ENCODE measurements at places on chromosomes 16 and 17. TPM values are rescaled to one million over a fixed set of nuclear protein-coding genes. Genes with fewer than 3 reads are reported as not detected.

DNA sequence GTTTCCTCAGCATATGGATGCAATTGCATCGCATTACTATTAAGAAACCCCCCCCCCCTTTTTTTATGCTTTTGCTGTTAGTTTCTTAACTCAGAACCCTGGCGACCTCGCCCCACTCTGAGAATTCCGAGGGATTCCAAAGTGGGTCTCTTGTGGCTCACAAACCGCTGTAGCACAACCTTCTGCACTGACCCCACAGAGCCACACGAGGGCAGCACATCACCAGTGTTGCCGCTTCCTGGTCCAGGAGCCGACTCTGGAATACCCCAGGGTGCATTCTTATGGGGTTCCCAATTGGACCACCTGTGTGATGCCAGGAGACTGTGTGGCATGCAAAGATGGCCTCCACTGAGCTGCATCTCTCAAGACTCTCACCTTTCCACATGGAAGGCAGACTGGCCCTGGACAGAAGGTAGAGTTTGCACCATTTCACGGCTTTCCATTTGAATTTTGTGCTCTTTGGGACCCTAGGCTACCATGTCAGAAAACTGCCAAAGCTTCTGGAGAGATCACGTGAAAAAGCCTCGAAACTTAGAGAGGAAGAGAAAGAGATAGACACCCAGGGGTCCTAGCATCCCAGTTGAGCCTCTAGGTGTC is 432.7 kb upstream of the ASIC2 start:
- peak; percentile 8 for DNase-seq

DNA sequence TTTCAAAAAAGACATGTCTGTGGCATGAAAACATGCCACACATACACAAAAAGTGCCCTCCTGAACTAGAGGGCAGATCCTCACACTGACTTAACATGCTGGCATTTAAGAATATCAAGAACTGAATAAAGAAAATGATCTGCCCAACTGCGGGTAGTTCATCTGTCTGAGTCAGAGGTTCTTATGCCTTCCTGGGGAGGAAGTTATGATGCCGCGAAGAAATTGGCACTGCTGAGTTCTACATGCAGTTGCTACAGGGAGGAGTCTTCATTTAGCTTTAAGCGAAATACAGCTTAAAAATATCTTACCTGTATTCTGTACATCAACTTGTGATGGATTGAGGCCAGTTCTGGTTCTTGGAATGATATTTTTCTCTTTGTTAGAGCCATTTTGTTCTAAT is 6.3 kb downstream of the ALDH3A2 start:
- no peak for DNase-seq

DNA sequence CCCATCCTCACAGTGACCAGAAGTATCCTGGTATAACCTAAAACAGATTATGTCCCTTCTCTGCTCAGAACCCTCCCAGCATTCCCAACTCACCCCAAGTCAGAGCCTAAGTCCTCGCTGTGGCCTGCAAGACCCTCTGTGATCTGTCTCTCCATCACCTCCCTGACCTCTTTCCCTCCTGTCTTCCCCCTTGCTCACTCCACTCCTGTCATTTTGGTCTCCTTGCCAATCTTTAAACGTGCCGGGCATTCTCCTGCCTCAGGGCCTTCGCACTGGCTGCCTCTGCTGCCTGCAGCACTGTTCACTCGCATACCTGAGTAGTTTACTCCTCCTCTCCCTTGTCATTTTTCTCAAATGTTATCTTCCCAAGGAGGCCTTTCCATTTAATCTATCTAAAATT is 97.7 kb downstream of the GSG1L start:
- DNase-seq, result no peak

GRCh38 chr17:19321481-19322128 is 40.9 kb downstream of the B9D1 start:
- DNase-seq, result no peak

- DNase-seq, result peak; percentile 71
Observed at GRCh38 chr16:68993885-68994284, 111.6 kb upstream of the HAS3 start.

GRCh38 chr16:11085916-11086315 is 141.6 kb downstream of the CLEC16A start:
- DNase-seq, result no peak

DNA sequence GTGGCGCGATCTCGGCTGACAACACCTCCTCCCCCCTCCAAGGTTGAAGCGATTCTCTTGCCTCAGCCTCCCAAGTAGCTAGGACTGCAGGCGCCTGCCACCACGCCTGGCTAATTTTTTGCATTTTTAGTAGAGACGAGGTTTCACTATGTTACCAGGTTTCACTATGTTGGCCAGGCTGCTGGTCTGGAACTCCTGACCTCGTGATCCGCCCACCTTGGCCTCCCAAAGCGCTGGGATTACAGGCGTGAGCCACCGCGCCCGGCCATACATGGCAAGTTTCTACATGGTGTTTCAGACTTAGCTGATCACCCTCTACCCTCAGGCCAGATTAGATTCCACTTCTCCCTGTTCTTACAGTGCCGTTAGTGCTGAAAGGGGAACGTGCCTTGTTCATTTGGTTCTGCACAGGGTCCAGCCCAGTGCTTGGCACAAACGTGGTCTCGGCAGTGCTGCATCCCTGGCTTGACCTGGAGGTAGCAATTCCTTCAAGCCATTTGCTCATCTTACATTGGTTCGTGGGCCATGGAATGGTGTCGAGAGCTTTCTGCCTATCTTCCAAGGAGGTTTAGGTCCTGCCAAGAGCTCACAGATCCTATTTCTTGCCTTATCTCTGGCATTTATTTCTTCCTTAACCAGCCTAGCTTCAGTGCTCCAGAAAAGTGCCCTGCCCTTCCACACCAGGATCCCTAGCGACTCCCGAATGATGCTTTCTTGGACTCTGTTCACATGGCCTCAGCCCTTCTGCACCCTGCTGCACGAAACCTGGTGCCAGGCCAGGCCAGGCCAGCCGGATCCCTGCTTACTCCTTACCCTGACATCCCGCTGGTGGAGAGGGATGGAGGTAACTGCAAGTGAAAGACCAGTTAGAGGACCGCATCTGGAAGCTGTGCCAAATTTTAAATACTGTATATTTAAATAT is 14.8 kb upstream of the AURKB start:
- no peak for DNase-seq

- no peak for DNase-seq
Observed at GRCh38 chr16:9607515-9608230, 516.2 kb downstream of the HAPSTR1 start.

DNA sequence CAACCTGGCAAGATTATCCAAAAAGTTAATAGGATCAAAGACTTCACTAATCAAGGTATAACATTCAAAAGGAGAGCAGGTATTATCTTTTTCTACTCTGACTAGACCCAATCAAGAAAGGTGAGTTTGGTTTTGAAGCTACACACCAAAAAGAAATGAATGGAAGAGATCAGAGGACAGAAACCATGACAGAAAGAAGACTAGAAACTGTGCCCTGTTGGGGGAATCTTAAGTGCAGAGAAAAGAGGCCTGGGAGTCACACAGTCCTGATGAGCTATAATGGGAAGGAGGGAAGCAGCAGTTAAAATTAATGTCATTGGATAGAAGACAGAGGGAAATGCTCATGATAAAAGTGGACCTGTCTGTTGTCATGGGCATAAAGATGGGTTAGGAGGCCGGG is 17.3 kb downstream of the ZZEF1 start:
- no peak for DNase-seq

DNA sequence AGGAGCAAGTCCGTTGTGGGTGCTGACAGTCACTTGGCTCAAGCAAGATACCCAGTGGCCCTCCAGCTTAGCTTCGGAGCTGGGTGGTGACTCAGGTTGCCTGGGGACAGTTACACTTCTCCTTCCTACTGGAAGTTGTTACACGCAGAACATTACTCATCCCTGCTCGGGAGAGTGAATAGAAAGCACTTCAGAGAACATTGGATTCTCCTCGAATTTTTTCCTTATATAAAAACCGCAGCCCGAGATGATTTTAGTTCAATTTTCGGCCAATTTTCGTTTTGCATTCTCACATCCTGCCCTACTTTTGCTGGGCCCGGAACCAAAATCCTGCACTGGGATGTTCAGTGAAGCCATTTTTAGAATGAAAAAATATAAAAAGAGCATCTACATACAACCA is 99.7 kb downstream of the ELAC2 start:
- DNase-seq, result no peak

DNA sequence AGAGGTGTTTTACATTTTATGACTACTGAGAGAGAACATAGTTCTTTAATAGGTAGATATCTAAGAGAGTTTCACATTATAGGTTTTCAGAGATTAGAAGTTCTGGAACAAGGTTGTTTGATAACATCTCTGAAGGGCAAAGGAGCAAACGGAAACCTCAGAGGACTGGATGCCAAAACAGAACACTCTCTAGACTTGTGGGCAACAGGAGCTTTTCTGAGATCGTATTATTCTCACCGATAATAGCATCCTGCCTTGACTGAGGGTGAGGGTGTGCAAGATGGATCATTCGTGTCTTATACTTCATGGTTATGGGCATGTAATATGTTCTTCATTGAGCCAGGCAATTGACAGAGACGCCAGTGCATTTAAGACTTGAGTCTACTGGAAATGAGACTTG is 234.8 kb downstream of the IRX3 start:
- DNase-seq, result no peak

DNA sequence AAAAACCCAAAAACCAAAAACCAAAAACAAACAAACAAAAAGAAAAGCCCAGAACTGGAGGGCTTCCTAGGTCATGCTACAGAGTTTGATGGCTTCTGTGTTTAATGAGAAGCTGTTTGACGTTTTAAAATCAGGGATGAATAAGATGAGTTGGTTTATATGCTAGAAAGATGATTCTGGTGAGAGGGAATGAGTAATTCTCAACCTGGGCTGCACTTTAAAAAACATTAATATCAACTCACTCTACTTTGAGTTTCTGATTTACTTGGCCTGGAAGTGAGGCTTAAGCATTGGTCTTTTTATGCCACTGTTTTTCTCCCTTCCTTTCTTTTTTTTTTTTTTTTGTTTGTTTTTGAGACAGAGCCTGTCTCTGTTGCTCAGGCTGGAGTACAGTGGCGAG is 5.1 kb downstream of the RGS9 start:
- DNase-seq, result no peak

- DNase-seq, result no peak
Observed at GRCh38 chr16:72355561-72355960, 183.6 kb upstream of the PMFBP1 start.

KRT32 gene
- not detected for polyA plus RNA-seq

ZP2 gene
- polyA plus RNA-seq, result 0.27 TPM

SREBF1 gene
- 79.1 TPM for polyA plus RNA-seq

TLCD2 gene
- 2.8 TPM for polyA plus RNA-seq

RBL2 gene
- polyA plus RNA-seq, result 67.0 TPM

CEMP1 gene
- polyA plus RNA-seq, result 16.8 TPM

TRAF7 gene
- polyA plus RNA-seq, result 63.3 TPM

Measured in large intestine (tissue), 12 donors.